ENCODE measurements at places on chromosomes 3 and 15.
A peak's percentile ranks its signal among the peaks of the same experiment; 100 is the strongest.

DNA sequence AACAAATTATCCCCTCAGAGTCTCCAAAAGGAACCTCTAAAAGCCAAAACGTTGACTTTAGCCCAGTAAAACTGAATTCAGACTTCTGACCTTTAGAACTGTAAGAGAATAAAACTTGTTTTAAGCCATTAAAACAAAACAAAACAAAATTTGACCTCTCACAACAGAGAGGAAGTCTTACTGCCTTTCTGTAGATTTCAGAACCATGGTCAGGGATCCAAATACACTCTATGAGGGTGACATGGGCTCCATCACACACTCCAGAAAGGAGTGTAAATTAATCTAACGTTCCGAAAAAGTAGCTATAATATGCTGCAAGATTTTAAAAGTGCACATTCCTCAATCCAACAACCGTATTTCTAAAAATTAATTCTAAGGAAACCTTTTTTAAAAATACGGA is 19.2 kb upstream of the RPL14 start:
- no peak for DNase-seq

DNA sequence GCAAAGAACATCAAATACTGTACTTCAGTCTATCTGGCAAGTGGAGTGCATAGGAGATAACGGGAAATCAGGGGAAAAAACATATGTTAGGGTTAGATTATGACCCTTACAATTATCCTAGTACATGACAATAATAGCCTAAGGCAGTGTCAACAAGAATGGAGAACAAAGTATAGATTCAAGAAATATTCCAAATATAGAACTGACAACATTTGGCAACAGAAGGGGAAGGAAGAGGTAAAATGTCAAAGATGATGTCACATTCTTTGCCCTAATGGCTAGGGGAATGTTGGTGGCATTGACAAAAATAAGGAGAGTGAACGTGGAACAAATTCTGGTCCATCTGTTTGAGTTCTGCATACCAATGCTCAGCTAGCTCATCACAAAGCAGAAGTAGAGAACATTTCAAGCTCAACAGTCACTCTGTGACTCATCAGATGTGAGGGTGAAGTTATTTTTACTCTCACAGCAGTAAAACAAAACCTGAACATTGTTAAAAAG is 15.5 kb upstream of the ATP8B4 start:
- no peak for DNase-seq

DNA sequence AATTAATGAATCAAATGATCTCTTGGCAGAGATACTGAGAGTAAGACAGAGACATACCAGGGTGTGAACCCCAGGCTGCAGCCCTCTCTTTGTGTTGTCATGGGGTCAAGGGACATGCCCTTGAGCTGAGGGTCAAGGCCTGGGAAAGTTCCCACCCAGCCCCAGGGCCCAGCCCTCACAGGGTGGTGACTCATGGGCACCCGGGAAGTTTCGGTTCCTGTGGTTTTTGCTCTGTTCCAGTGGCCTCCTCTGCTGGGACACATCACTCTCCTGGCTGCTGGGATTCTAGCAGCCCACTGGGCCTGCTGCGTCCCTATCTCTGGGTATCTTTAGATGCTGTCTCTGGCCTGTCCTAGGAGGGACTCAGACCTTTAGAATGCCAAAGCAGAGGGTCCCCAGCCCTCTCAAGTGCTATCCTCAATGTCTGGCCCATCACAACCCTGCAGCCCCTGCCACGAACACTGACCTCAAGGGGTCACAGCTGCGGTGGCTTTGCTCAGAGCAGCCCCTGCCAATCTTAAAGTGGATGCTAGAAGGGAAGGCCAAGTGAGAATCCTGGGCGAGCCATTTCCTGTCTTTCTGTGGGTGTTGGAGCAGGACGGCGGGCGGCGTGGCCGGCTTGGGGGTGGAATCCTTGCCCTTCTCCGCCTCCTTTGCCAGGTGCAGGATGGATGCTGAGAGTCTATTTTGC is 148.4 kb upstream of the TLE3 start:
- DNase-seq = no peak

DNA sequence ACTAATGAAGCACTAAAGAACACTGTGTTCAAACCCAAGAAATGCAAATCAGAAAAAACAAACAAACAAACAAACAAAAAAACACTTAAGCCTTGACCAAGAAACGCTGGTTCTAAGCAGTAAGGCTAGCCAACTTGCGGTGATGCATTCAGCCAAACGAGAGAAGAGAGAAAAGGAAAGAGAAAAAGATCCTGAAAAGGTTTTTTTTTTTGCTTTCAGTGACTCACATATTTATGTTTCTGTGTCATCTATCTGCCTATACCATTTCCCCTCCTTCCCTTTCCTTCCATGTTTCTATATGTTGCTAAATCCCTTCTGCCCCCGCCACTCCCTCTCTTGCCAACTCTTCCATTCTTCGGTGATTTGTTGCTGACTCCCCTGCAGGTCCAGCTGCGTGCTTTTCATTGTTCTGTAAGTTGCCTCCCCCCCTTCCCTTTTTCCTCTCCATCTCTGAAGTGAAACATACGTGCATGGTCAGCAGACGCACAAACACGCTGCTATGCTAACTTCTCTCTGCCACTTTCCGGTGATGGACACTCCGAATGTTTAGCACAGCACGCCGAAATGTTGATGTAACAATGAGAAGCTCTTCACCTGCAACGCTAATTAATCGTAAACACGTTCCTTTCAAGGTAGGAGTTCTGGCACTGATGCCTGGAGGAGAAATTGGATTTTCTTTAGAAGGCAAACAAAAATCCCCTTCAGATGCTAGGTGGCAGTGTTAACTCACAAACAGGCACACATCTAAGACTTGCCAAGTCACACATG is 154.4 kb downstream of the TUSC7 start:
- DNase-seq = peak; percentile 66

DNA sequence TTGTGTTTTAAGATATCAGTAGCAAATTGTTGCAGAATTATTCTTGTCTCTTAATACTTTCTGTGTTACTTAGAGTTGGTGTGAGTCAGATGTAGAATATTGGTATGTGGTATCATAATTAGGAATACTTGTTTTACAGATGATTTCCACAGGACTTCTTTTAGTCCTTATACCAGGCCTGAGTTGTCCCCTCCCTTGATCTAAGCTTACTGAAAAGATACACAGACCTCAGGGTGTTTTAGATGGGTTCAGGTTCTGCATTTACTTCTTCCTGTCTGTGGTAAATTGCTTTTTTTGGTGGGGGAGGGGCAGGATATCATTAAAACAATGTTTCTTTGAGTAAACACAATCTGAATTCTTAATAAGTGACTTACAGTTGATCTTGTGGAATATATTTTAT is 14.2 kb downstream of the DZIP3 start:
- DNase-seq = no peak

DNA sequence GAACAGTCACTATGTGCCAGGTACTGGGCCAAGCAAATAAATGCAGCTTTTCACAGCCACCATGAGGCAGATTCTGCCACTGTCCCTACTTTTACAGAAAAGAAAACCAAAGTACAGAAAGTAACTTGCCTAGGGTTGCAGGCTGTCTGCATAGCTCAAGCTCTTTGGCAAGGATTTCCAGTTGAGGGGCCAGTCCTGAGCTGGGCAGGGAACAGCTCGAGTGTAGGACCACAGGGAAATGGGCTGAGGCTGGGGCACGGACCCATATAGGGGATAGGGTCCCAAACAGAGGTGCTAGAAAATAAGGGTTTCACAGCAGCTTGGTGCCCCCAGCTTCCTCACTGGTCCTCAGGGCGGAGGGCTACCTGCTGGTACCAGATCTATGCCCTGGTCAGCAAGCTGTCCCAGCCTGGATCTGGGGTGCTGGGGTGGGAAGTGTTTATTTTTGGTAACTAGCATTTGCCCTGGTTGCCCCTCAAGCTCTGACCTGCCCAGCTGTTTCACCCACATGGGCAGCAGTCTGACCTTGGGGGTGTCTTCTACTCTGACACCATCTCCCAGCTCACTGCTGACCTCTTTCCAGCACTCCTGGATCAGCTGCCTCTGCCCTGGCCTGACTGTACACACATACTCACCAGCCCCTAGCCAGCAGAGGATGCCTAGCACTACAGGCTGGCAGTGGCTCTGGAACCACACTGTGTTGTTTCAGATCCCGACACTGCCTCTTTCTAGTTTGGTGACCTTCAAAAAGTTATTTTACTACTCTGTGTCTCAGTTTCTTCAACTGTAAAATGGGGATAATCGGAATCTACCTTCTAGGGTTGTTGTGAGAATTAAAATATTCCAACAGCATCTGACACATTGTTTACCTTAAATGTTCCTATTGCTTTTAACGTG is 16.2 kb downstream of the MRAS start:
- DNase-seq = no peak
